ENCODE measurements at places on chromosomes 4 and X.
A peak's percentile ranks its signal among the peaks of the same experiment; 100 is the strongest.

DNA sequence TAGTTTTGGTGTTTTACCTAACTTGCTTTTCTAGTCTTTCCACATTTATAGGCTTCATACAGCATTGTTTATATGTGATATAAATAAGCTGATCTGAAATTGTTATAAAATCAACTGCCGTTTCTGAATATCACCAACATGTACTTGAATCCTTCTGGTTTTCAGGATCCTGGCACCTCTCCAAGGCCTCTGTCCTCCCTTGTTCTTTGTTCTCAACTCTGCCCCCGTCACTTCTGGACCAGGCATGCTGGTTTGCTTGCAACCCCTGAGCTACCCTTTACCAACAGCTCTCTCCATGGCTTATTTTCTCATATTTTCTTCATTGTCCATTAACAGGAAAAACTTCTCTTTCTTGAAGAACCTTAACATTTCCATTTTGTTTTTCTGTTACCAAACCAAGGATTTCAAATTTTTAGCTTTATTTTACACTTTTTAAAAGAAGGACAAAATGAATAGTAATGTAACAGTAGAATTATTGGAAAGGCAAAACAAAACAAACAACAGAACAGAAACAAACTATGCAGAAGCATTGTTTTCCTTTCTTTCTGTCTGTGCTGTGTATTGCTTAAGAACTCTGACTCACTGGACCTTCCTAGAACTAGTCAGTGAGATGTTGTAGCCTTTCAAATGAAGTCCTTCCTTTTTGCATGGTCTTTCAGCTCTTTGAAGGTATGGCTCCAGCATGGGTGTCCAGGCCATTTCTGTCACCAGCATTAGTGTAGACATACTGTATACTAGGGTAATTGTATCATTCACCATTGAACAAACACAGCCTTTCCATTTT lies 44.8 kb downstream of the BANK1 start:
- DNase-seq: peak; percentile 45

- no peak for DNase-seq
Measured at GRCh38 chr4:79334783-79335182, 8.9 kb upstream of the NAA11 start.

DNA sequence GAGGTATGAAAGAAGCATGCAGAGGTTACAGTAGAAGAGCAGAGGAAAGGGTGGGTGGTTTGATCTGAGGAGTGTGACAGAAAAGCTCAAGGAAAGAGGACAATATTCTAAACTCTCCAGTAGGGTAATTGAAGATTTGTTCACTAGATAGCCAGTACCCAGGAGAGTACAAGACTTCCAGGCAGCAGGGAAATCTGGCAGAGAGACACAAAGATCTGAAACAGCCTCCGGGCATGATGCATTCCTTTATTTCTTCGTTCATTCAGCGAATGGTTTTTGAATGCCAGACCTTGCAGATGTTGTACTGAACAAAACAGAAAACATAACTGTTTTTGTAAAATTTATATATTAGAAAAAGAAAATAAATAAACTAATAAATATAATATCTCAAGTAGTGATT lies 766.6 kb downstream of the FAT4 start:
- DNase-seq: peak; percentile 21

- DNase-seq: no peak
Measured at GRCh38 chrX:41863343-41864203, 59.8 kb downstream of the CASK start.

GRCh38 chr4:22031423-22031822 lies 82.9 kb upstream of the KCNIP4 start:
- no peak for DNase-seq

DNA sequence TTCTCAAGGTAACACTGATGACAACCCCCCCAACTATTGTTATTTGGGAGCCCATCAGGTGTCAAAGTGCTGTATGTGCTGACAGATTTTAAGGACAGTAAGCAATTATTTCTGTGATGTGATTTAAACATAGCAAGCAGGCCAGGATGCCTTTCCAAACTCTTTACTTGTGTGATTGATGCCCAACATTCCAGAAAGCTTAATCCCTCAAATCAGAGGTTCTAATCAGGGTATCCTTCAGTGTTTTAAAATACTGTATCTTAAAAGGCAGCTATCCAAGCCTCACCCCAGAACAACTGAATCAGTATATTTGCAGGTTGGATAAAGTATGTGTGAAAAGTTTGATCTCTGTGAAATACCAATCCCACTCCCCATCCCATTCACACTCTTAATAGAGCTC lies 119.7 kb downstream of the GASK1B start:
- no peak for DNase-seq

DNA sequence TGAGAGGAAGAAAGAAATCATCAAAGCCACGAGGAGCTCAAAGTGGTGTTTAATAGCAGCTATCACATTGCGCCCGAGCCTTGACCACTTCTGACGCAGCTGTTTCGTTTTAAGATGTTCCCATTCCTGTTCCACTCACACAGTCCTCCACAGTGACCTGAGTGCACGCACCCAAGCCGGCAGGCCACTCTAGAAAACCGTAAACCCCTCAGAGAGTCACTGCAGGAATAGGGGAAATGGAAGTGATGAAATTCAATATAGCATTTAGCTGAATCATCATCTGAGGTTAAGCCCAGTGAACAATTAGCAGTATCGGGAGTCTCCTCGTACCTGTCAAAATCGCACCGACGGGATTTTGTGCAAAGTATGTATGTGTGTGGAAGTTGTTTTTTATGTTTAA lies 17.9 kb upstream of the HAND2 start:
- DNase-seq: peak; percentile 3

Data from EH (cell line).